Stimulated activated CD8-positive, alpha-beta memory T cell treated with anti-CD3 and anti-CD28 coated beads, Interleukin-4, amount 100 ng/mL, for 1 hour (primary cell): ENCODE measurements at places on chromosomes 7 and 10.

DNA sequence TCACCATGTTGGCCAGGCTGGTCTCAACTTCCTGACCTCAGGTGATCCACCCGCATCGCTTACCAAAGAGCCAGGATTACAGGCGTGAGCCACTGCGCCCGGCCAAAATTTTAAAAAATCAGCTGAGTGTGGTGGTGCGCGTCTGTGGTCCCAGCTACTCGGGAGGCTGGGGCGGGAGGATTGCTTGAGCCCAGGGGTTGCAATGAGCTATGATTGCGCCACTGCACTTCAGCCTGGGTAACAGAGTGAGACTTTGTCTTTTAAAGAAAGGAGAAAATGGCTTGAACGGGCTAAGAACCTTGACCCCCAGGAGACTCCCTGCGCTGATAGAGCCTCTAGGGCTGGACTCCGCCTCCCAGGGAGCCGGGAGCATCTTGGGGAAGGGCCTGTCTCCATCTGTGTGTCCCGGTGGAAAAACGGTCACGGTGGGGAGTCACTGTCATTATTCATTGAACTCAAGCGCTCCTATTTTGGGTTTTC, 760 bp upstream of the KCTD7 start:
- DNase-seq, result no peak

DNA sequence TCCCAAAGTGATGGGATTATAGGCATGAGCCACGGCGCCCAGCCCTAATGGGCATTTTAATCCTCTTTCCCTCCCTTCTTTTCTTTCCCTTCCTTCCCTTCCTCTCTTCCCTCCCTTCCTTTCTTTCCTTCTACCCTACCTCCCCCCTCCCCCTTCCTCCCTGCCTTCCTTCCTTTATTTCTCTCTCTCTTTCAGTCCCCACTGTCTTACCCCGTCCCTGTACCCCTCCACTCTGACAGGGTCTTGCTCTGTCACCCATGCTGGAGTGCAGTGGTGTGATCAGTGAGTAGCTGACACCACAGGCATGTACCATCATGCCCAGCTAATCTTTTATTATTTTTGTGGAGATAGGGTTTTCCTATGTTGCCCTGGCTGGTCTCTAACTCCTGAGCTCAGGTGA, 24.2 kb downstream of the LCOR start:
- no peak for DNase-seq

- DNase-seq, result no peak
Observed at GRCh38 chr7:25314094-25314730, 85.9 kb upstream of the NPVF start.

- DNase-seq, result no peak
Observed at GRCh38 chr7:36228039-36228438, 75.0 kb downstream of the EEPD1 start.

- no peak for DNase-seq
Observed at GRCh38 chr10:116146372-116147140, 126.5 kb downstream of the GFRA1 start.

- no peak for DNase-seq
Observed at GRCh38 chr10:25912866-25913265, 21.2 kb upstream of the MYO3A start.

GRCh38 chr10:3136336-3136735, 36.2 kb downstream of the PITRM1 start:
- no peak for DNase-seq

GRCh38 chr10:77643795-77644468, 6.3 kb upstream of the KCNMA1 start:
- no peak for DNase-seq

GRCh38 chr7:23135755-23136154, 30.2 kb downstream of the KLHL7 start:
- no peak for DNase-seq

- DNase-seq, result no peak
Observed at GRCh38 chr7:90763108-90763507, 167.0 kb downstream of the CDK14 start.

GRCh38 chr10:33353334-33353733, 18.9 kb upstream of the NRP1 start:
- no peak for DNase-seq

GRCh38 chr10:99850767-99851340, 68.4 kb downstream of the ABCC2 start:
- no peak for DNase-seq

DNA sequence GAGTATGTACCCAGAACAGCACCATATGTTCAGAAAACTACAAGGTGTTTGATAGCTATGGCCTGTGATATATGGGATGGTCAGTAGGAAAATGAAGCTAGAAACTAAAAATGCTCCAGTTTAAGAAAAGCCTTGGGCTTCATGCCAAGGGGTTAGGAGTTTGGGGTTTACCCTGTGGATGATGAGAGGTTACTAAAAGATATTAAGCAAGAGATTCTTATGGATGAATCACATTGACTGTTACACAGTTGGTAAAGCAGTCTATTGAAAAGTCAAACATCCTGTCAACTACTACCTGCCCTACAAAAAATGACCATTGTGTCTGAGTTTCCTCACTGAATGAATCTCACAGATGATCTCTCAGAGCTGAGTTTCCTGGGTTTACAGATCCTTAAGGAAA, 166.2 kb upstream of the INHBA start:
- no peak for DNase-seq

GRCh38 chr7:28301148-28301641, 111.1 kb upstream of the CREB5 start:
- no peak for DNase-seq

- no peak for DNase-seq
Observed at GRCh38 chr10:119509909-119510451, 32.5 kb downstream of the RGS10 start.

DNA sequence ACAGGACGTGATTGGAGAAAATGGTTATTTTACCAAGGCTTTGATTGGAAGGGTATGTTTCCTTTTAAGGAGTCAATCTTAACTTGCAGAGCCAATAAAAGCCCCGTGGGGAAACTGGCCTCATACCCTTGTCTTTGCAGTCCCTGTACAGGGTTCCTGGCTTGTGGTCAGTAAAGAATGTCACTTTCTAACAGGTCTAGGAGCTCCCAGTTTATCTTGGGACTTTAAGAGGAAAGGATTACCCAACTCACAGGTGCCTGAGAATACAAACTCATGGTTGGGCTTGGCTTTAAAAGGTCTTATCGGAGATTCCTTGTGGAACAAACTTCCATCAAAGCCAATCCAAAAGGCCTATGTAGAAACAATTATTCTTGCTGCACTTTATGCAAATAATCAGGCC, 221.8 kb downstream of the PHF14 start:
- no peak for DNase-seq

GRCh38 chr7:80740778-80741545, 102.5 kb downstream of the CD36 start:
- DNase-seq, result no peak

- no peak for DNase-seq
Observed at GRCh38 chr7:84510505-84510904, 315.9 kb upstream of the SEMA3A start.

- no peak for DNase-seq
Observed at GRCh38 chr10:11035301-11035991, 17.8 kb downstream of the CELF2 start.

DNA sequence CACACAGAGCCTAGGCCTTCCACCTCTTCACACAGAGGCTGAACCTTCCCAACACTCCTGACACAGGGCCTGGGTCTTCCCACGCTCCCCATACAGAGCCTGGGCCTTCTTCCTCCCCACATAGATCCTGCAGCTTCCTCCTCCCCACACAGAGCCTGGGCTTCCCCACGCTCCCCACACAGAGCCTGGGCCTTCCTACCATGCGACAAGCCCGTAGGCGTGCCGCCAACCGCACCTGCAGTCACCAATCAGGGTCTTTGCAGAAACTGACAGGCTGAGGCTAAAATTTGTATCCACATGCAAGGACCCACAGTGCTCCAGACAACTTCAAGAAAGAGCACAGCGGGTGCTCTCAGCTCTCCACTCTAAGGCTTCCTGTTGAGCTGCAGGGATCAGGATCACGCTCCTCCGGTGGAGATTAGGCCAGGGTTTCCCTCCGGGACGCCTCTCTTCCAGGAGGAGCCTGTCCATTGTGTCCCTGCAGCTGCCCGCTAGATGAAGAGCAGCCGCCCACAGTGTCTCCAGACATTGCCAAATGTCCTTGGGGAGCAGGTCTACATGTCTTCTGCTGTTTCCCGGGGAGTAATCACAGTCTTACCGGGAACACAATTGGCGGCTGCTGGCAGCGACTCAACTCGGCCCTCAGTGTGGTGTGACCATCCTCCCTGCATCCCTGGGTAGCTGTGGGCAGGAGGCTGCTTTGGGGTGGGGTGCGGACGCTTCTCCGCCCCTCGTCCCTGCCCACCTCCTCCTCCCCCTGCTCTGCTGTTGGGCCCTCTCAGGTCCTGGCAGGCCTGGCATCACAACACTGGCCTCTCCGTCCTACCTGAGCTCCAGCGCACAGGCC, 9.7 kb downstream of the CFAP46 start:
- DNase-seq, result no peak

GRCh38 chr10:86130041-86130440, 236.6 kb downstream of the GRID1 start:
- no peak for DNase-seq

DNA sequence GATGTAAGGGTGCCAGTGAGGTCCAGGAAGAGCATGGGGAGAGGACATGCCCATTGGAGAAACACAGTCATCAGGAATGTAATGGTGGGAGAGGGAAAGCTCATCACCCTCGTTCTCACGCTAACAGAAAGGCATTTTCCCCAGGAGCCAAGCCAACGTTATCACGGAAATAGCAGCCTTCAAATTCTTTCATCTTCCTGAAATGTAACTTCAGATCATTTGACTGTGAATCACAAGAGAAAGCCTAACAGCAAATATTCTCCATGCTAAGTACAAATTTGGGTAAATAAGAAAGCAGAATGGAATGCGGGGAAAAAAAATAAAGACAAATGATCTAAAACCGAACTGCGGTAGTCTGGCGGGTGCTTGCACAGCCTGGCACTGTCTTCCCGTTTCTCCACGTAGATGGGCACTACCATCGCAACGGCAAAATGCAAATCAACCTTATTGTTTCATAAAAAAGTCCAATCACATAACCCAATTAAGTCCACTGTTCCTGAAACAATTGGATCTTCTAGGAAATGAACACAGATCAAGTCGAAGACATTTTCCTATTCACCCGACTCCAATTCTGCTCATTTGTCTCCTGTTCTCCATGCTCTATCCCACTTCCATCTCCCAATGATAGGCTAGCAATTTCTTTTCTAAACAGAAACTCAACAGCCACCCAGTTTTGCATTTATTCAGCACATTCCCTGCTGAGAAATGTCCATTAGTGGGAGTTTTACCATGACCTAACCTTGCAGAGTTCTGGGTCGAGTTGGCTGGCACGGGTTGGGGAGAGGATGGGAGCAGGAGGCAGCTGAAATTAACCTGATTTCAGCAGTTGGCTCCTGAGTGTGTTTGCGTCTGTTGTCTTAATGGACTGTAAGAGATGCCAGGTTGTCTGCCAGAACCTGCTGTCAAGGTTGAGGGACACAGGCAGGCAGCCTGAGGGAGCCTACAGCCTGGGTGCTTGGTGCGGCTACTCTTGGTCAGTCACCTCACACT, 74.6 kb upstream of the FRMD4A start:
- DNase-seq, result no peak

GRCh38 chr7:130397051-130397757, 16.9 kb downstream of the CPA1 start:
- DNase-seq, result no peak

DNA sequence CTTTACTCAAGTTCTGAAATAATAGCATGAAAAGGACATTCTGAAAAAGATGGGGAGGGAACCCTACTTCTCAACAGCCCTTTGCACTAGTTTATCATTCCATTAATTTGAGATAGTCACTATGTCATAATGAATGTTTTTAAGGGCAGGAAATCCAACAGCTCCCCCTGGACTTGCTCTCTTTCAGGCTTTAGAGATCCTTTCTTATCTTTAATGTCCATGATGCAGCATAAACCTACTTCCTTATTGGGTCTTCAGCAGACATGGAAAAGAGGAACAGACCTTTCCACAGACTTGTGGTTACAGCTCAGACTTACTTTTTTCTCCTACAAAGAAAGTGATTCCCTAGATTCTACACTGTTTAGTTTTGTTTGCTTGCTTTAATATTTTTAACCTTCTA, 87.3 kb downstream of the IDE start:
- DNase-seq, result no peak

GRCh38 chr7:103048833-103049232, 25.8 kb downstream of the FBXL13 start:
- DNase-seq, result no peak

GRCh38 chr7:4770886-4771285, 4.5 kb upstream of the AP5Z1 start:
- no peak for DNase-seq

DNA sequence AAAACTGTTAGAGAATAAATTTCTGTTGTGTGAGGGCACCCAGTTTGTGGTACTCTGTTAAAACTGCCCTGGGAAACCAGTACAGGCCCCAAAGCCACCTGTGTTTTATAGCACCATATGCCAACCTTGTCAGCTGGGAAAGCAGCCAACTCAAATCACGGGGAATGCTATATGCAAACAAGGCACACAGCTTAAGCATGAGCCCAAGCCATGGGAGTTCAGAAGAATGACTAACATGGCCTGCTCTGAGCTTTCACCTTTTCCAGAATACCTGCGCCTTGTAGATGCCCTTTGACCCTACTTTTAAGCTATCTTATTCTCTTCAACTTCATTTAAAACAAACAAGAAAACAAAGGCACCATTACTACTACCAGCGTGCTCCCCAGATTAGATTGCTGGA, 5.5 kb upstream of the SLC25A13 start:
- DNase-seq, result no peak

- no peak for DNase-seq
Observed at GRCh38 chr10:129855836-129856563, 108.1 kb downstream of the EBF3 start.
